Stimulated activated CD8-positive, alpha-beta memory T cell treated with anti-CD3 and anti-CD28 coated beads, Interleukin-4, amount 100 ng/mL, for 1 hour (primary cell): ENCODE measurements at places on chromosomes 1 and 21.

- DNase-seq, result no peak
Observed at GRCh38 chr1:150969626-150970025, 5.0 kb downstream of the CERS2 start.

- no peak for DNase-seq
Observed at GRCh38 chr1:26372039-26372438, 511 bp downstream of the ZNF683 start.

- no peak for DNase-seq
Observed at GRCh38 chr1:214584805-214585766, 17.9 kb upstream of the CENPF start.

DNA sequence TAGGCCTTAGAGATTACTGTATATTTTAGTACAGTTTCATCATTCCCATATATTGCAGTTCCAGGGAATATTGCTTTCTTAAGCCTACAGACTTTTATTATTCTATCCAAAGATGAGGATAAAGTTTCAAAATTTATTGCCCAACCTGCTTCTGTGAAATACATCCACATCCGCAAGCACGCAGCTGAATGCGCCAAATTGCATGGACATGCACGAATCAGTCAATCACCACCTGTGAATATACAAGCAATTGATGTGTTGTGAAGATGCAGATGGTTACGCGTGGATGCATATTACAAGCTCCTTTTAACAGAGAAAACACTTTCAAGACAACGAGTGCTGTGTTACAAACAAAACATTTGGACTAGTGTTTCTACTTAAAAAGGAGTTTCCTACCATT lies 577.8 kb upstream of the PLXNA2 start:
- DNase-seq, result no peak

DNA sequence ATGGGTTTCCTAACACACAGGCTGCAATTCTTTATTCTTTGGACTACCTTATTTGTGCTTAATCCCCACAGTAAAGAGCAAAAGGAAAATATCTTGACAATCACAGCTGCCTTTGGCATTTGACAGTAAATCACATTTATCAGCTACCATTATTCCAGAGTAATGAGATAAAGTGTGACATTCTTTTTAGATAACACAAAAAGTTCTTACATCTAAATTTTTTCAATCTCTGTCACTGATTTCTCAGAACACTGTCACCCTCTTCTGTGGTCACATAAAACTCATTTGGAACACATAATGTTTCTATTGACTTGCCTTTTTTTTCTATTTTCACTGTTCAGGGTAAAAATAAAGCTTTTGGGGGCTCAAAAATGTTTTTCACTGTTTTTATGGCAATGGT lies 484.6 kb downstream of the LTN1 start:
- DNase-seq, result no peak
